ENCODE measurements at places on chromosomes 5 and 9.

GRCh38 chr9:14323985-14324650 lies 10.2 kb upstream of the NFIB start:
- no peak for DNase-seq

- DNase-seq, result no peak
Measured at GRCh38 chr9:94110821-94111252, 26.6 kb downstream of the PTPDC1 start.

DNA sequence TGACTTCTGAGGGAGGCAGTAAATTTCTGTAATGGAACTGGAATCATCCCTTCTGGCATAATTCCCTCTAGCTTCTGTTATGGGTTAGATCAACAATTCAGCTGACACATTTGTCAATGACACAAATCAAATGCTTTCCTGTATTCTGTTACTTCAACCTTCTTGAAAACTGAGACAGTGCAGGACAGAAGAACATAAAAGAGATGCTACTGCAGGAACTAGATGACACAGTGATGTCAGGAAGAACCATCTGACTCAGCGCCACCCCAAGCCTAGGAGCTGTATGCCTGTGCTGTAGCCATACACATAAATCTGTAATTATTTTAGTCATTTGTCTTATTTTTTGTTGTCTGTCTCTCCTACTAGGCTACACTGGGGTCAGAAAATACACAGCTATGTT lies 18.2 kb upstream of the CEP120 start:
- DNase-seq, result no peak

- DNase-seq, result no peak
Measured at GRCh38 chr9:96605328-96605727, 14.3 kb downstream of the CDC14B start.

- DNase-seq, result no peak
Measured at GRCh38 chr5:137252512-137252911, 246.6 kb downstream of the SPOCK1 start.

- no peak for DNase-seq
Measured at GRCh38 chr5:157540124-157540523, 35.5 kb downstream of the ADAM19 start.

- DNase-seq, result no peak
Measured at GRCh38 chr5:129960831-129961230, 56.6 kb downstream of the CHSY3 start.

DNA sequence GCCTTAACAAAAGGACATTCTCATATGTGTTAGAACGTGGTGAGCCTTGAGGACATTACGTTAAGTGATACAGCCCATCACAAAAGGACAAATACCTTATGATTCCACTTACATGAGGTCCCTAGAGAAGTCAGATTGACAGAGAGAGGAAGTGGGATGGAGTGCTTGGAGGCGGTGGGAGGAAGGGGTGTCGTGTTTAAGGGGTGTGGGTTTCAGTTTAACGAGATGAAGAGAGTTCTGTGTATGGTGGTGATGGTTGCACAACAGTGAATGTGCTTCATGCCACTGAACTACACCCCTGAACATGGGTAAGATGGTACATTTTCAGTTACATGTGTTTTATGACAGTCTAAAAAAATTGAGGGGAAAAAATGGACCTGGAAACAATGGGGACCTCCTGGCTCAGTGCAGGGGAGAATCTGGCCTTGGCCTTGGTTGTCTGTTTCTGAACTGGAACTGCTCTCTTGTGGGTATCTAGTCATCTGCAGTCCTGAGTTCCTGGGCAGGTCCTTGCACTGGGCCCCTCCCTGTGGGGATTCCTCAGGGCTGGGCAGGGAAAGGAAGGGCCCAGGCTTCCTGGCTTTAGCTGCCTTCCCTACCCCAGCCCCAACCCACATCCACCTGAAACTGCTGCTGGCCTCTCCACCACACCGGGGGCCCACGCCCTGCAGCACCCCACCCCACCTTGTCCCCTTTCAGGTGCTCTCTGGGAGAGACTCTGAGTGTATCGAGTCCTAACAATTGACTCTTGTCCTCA lies 17.8 kb downstream of the LRRC8A start:
- no peak for DNase-seq

DNA sequence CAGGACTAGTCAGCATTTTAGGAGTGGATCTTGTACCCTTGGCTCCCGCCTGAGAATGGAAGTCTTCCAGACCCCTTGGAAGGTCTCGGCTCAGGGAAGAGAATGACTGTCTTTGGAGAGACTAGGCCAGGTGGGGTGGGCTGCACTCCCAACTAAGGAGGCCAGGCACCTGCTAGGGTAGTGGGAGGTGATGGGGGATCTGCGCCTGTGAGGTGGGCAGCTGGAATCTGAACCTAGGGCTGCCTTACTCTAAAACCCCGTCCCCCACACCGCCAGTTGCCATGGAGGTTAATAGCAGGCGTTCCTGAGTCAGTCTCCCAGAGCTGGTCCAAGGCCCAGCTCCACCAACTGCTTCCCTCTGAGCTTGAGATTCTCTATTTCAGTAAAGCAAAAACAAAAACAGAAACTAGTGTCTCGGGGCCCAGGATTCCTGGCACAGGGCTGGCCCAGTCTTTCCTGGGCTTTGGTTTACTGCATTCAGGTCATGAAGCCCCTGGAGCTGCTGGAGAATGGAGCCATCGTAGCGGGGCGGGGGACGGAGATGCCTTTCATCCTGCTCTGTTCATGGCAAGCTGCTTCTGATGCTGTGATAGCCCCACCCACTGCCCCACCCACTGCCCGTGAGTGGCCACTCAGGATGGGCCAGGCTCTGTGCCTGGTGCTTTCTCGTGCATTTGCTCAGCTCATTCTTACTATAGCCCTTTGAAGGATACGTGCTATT lies 57.5 kb downstream of the DAB2IP start:
- DNase-seq, result no peak

- no peak for DNase-seq
Measured at GRCh38 chr9:137593176-137593575, 2.9 kb upstream of the ZMYND19 start.

DNA sequence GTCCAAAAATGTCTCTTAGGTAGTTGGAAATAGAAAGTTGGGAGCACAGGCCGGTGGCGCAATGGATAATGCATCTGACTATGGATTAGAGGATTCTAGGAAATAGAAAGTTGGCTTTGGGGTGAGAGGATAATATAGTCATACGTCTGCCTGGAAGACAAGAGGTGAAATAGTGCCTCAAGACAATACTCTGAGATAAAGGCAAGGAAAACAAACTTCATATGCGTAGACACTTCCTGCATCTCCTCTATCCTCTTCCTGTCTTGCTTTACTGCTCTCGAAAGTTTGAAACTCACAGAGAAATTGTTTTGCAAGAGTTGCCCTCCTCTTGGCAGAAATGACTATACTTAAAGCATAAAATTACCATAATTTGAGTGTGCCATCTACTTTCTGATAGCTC lies 153.2 kb upstream of the FBXL7 start:
- DNase-seq, result no peak

DNA sequence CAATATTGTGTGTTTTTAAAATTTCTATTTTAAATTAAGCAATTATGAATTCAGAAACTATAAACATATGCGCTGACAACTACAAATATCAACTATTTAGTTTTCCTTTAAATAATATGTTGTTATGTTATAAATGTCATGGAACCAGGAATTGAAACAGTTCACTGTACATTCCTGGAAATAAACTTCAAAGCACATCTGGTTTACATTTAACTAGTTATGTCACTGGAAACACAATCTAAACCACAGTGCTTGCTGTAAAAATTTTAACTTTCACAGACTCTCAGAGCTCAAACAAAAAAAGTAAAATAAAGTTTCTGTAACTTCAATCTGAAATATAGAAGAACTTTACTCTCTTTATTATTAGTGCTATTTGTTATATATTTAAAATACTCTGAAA lies 179.2 kb downstream of the FBN2 start:
- no peak for DNase-seq

- DNase-seq, result no peak
Measured at GRCh38 chr5:176979669-176980068, 26.9 kb downstream of the UIMC1 start.

DNA sequence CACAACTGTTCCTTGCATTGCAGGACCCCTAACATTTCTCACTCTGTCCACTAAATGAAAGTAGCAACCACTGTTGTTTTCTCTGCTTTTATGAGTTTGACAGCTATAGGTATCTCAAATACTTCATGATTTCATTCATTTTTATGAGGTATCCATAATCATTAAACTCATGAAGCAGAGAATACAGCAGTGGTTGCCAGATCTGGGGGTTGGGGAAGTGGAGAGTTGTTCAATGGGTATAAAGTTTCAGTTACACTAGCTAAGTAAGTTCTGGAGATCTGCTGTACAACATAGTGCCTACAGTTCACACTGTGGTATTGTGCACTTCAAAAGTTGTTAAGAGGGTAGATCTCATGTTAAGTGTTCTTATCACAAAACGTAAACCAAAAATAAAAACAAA lies 23.4 kb upstream of the CAMK4 start:
- DNase-seq, result no peak

GRCh38 chr5:105030153-105030552 lies 1467.6 kb upstream of the NUDT12 start:
- no peak for DNase-seq

GRCh38 chr5:111238431-111239225 lies 14.4 kb downstream of the CAMK4 start:
- no peak for DNase-seq

DNA sequence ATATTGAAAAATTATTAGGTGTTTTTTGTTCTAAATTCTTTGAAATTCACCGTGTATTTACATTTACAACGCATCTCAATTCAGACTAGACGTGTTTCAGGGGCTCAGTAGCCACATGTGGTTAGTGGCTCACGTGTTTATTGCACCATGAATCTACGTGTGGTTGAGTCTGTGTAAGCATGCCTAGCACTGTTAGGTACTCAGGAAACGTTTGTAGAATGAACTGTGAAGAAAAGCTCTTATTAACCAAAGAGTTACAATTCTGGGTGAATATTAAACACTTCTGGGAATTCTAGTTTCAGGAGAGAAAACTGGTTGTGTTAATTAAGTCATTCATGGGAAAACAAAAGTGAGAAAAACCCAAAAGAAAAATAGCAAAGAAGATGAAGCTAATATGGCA lies 117.5 kb upstream of the CDH6 start:
- DNase-seq, result no peak

DNA sequence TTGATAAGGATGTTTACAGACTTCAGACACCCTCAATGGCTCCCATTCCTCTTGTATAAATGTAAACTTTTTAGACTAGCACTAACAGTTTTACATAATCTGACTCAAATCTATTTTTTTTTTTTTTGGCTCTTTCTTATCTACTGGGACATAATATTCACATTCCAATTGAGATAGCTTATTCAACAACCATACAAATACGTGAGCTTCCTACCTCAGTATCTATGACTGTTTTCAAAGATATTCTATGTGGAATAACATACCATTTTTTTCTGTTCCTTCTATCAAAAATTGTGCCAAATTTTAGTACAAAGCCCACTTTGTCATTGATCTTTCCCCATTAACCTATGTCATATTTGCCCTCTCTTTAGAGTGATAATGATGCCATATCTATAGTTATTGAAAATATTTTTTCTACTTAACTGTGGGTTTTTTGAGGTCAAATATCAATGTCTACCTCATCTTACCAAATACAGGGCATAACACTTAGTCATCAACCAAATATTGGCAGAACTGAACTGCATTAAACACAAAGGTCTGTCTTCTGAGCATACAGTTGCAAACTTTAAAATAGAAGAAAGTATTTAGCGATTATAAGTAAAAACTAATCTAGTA lies 482.6 kb downstream of the PTPRD start:
- no peak for DNase-seq

DNA sequence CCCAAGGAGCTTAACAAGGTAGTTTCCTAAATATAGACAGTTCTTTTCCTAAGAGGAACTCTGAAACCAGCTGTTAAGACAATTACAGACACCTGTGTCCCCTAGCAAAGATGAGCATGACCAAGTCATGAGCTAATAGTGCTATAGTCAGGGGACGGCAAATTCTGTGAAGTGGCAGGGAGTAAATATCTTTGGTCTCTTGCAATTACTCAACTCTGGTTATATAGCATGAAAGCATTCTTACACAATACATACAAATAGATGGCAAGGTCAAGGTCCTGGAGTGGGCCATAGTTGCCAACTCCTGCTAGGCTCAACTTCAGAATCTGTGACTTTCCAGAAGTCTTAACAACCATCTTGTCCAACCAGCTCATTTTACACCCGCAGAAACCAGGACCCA lies 103.7 kb downstream of the RFK start:
- no peak for DNase-seq

DNA sequence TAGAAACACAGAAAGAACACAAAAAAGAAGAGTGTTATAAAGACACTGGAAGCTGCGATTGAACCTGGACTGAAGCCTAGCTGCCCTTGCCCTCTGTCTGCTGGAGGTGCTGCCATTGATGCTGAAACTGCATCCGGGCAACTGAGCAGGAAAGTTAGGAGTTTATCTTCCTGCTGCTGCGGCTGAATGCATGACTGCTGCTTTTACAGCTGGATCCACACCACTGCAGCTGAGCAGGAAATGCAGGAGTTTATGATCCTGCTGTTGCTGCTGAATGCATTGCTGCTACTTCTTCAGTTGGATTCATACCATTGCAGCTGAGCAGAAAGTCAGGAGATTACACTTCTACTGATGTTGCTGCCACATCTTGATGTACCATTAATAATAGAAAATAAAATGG lies 21.8 kb upstream of the JAKMIP2 start:
- DNase-seq, result no peak

- no peak for DNase-seq
Measured at GRCh38 chr5:142342128-142342981, 17.5 kb upstream of the SPRY4 start.

GRCh38 chr5:3376611-3377010 lies 219.0 kb upstream of the IRX1 start:
- DNase-seq, result no peak

DNA sequence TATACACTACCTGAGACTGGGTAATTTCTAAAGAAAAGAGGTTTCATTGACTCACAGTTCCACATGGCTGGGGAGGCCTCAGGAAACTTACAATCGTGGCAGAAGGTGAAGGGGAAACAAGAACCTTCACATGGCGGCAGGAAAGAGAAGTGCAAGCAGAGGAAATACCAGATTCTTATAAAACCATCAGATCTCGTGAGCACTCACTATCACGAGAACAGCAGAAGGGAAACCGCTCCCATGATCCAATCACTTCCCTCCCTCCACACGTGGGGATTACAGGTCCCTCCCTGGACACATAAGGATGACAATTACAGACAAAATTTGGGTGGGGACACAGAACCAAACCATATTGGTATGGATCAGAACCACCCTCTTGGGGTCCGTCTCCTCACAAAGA lies 44.2 kb upstream of the SPIN1 start:
- no peak for DNase-seq

DNA sequence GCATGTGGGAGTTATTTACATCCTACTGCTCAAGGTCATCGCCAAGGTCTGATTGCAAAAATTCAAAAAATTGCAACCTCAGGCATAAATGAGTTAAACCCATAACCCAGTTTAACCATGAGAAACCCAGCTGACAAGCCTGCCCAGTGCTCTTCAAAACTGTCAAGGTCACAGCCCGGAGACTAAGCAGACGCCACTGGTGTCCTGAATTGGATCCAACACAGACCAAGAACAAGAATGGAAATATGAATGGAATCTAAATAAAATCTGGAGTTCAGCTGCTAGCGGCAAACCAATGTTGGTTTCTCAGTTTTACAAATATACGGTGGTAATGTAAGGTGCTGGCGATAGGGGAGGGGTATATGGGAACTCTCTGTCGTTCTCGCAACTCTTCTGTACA lies 201.5 kb upstream of the MVB12B start:
- DNase-seq, result no peak

Data from stimulated activated CD4-positive, alpha-beta T cell treated with anti-CD3 and anti-CD28 coated beads, TNF-alpha, amount 100 ng/mL, for 1 hour (primary cell).